ENCODE measurements at places on chromosomes 12 and 14. TPM values are rescaled to one million over a fixed set of nuclear protein-coding genes. Genes with fewer than 3 reads are reported as not detected.

- H3K36me3 ChIP-seq = no peaks in the 10 kb centered on the region
- no peak overlapping the region for H3K27ac ChIP-seq
- H3K27me3 ChIP-seq = no peaks in the 10 kb centered on the region
- no peaks in the 10 kb centered on the region for H3K4me1 ChIP-seq
Observed at GRCh38 chr12:4833053-4833452, 76.7 kb upstream of the KCNA1 start.

GRCh38 chr12:91973813-91974212, 171.8 kb downstream of the BTG1 start:
- no peaks in the 10 kb centered on the region for H3K27me3 ChIP-seq
- H3K4me3 ChIP-seq = no peak overlapping the region
- H3K36me3 ChIP-seq = no peaks in the 10 kb centered on the region

DNA sequence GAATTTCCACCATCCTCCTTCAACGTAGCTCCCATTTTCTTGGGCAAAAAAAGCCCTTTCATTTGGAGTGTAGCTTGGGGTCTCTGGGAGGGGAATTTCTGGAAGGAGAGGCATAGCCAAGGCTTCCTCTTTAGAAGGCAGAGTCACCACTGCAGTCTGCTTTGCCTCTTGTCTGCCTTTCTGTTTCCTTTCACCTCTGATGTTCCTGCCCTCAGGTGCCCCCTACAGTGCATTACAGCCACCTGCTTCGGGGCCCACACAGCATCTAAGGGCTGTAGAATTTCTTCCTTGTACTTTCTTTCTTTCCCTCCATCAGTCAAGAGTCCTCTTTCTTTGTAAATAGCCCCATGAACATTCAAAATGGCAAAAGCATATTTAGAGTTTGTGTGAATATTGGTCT, 1313.9 kb downstream of the TMEM121 start:
- peaks cover 10% of the 10 kb centered on the region for H3K4me1 ChIP-seq
- no peak overlapping the region for H3K27ac ChIP-seq
- no peak for DNase-seq
- no peaks in the 10 kb centered on the region for H3K27me3 ChIP-seq

DNA sequence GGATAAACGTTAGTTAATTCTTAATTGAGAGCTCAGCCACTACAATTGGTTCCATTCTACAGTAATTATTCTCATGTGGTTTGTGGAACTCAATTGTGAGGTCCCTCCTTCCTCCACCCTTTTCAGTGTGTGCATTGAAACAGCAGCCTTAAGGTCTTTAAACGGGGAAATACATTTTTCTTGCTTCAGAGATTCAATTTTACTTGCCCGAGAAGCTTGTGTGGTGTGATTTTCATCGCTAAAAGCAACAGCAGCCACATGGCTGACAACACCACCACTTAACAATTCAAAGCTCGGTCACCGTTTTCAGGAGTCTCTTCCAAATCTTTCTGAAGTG, 733 bp upstream of the PPFIBP1 start:
- H3K27ac ChIP-seq = peak overlapping the region; percentile 90
- H3K4me3 ChIP-seq = peak overlapping the region; percentile 66
- no peak for DNase-seq
- no peaks in the 10 kb centered on the region for H3K36me3 ChIP-seq
- peaks cover 12% of the 10 kb centered on the region for H3K4me1 ChIP-seq

GRCh38 chr12:132710043-132710404, 618 bp upstream of the PGAM5 start:
- DNase-seq = peak; percentile 46
- H3K27me3 ChIP-seq = no peaks in the 10 kb centered on the region
- H3K4me1 ChIP-seq = peaks cover 13% of the 10 kb centered on the region

DNA sequence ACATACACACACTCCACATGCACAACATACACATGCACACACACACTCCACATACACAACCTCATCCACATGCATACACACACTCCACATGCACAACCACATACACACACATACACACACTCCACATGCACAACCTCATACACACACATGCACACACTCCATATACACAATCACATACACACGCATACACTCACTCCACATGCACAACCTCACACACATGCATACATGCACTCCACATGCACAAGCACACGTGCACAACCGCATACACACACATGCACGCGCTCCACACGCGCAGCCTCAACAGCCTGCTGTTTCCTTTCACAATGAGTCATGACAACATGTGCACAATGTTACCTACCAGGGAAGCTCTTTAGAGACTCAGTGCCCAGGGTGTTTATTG, 61.2 kb upstream of the TMEM132C start:
- DNase-seq = no peak
- no peaks in the 10 kb centered on the region for H3K36me3 ChIP-seq
- no peak overlapping the region for H3K4me3 ChIP-seq
- H3K27ac ChIP-seq = no peak overlapping the region
- H3K4me1 ChIP-seq = no peaks in the 10 kb centered on the region

DNA sequence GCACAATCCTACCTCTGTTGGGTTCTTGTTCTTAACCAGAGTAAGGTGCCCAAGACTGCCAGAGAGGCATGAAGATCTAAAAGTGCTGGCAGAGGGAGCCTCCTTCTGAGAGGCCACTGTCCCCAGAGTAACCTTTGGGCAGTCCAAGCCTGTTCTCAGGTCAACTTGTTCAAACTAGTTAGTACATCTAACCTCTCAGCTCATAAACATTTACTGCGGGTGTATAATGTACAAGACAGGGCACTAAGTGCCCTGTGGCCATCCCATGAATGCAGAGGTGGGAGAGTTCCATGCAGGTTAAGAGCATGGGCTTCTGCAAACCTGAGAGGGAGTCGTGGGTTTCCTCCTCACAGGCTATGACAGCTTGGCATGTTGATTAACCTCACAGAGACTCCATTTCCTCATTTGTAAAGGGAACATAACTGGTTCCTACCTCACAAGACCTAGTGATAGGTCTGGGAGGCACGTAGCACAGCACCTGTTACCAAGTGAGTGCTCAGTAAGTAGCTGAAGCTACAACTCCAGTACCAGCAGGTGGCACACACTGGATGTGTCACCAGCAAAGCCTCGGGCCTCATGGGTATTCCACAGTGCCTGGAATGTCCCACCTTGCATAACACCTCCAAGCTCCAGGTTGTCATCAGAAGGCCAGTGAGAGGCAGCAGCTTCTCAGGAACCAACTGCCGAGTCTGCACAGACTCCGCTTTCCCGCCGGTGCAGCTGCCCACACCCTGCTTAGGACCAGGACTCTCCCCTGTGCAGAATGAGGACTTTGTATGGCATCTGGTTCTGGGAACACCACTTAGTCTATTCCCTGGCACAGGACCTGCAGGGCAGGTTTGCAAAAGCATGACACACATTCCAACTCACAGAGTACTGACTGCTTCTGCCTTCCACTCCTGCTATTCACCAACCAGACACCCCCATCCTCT, 4.4 kb downstream of the VDR start:
- H3K36me3 ChIP-seq = no peaks in the 10 kb centered on the region
- no peak overlapping the region for H3K4me3 ChIP-seq
- no peak for DNase-seq
- H3K4me1 ChIP-seq = peaks cover 3% of the 10 kb centered on the region

DNA sequence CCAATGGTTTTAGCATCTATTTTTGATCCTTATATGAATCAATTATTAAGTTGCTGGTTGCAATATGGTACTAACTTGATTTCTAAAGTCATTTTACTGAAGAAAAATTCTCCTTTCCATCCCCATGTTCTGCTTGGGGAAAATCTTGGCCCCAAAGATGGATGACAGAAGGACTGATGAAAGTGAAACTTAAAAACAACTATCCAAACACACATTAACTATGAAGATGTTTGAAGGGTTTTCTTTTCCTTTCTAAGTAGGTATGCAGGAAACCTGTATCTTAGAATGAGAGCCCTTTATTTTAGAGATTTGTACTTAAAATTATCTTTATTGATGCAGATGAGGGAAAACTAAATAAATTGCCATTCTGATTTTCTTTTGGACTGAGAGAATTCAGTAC, 5.9 kb downstream of the C12orf71 start:
- no peak for DNase-seq
- H3K4me1 ChIP-seq = no peaks in the 10 kb centered on the region
- no peak overlapping the region for H3K4me3 ChIP-seq
- H3K36me3 ChIP-seq = no peaks in the 10 kb centered on the region
- no peaks in the 10 kb centered on the region for H3K27me3 ChIP-seq
- no peak overlapping the region for H3K27ac ChIP-seq

- H3K4me1 ChIP-seq = peaks cover 14% of the 10 kb centered on the region
- peak; percentile 76 for DNase-seq
- H3K36me3 ChIP-seq = no peaks in the 10 kb centered on the region
- no peak overlapping the region for H3K27ac ChIP-seq
- H3K27me3 ChIP-seq = no peaks in the 10 kb centered on the region
Observed at GRCh38 chr12:75784591-75784990, 247.0 kb downstream of the PHLDA1 start.

DNA sequence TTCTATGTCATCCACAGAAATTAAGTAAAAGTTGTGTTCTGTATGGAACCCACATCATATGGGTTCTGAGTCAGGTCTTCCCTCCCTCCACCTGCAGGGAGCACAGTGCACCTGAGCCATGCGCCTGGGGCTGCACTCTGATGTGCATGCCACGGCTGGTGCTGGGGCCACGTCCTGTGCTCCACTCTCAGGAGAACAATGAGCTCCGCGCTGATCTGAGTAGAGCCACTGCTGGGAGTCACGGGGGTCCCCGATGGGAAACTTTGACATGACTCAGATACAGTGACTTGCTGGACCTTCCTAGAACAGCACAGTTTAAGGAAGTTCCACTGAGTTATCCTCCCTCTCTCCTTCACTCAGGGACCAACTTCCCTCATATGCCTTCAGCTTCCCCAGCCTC, 683.4 kb downstream of the TMEM121 start:
- no peak overlapping the region for H3K27ac ChIP-seq
- H3K4me1 ChIP-seq = peaks cover 8% of the 10 kb centered on the region
- H3K27me3 ChIP-seq = no peaks in the 10 kb centered on the region
- DNase-seq = no peak
- no peaks in the 10 kb centered on the region for H3K36me3 ChIP-seq

GRCh38 chr14:104020471-104020870, 65.0 kb upstream of the ASPG start:
- H3K4me3 ChIP-seq = no peak overlapping the region
- H3K27ac ChIP-seq = no peak overlapping the region
- no peaks in the 10 kb centered on the region for H3K36me3 ChIP-seq

GRCh38 chr14:79842270-79842669, 369.0 kb downstream of the DIO2 start:
- H3K36me3 ChIP-seq = no peaks in the 10 kb centered on the region
- H3K27me3 ChIP-seq = no peaks in the 10 kb centered on the region
- H3K4me3 ChIP-seq = no peak overlapping the region
- no peak overlapping the region for H3K27ac ChIP-seq
- no peaks in the 10 kb centered on the region for H3K4me1 ChIP-seq
- no peak for DNase-seq

DNA sequence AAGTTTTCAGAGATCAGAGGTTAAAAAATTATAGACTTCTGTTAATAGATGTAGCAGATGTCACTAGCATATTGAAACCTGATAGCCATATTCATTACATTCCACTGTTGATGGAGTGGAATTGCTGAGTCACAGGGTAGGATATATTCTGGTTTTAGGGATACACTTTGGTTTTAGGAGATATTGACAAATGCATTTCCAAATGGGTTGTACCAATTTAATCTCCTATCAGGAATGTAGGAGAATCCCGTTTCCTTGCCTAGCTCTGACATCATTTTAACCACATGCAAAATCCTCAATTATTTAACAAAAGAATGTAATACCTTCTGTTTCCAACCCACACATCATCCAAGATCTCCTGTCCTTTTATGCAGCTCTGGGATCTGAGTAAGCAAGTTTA, 30.7 kb upstream of the ESR2 start:
- no peaks in the 10 kb centered on the region for H3K4me1 ChIP-seq
- no peaks in the 10 kb centered on the region for H3K27me3 ChIP-seq
- no peaks in the 10 kb centered on the region for H3K36me3 ChIP-seq
- H3K4me3 ChIP-seq = no peak overlapping the region
- H3K27ac ChIP-seq = no peak overlapping the region
- DNase-seq = no peak

DNA sequence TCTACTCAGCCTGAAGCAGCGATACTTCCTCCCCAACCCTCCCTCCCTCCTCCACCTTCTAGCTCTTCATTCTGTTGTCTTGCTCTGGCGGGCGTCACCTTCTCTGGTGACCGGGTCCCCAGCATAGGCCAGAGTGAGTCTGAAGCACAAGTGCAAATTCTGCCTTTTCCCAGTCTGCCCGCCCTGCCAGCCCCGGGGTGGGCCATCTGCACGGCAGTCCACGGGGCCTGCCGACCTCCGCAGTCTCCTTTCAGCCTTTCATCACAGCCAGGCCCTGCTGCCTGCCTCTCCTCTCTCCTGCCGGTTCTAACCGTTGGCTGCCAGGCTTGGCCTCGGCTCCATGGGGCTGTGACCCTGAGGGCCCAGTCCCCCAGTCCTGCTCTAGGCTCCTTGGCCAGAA, 58.7 kb downstream of the TESC start:
- no peak overlapping the region for H3K27ac ChIP-seq
- H3K36me3 ChIP-seq = no peaks in the 10 kb centered on the region
- H3K27me3 ChIP-seq = no peaks in the 10 kb centered on the region
- H3K4me1 ChIP-seq = no peaks in the 10 kb centered on the region
- no peak overlapping the region for H3K4me3 ChIP-seq

DNA sequence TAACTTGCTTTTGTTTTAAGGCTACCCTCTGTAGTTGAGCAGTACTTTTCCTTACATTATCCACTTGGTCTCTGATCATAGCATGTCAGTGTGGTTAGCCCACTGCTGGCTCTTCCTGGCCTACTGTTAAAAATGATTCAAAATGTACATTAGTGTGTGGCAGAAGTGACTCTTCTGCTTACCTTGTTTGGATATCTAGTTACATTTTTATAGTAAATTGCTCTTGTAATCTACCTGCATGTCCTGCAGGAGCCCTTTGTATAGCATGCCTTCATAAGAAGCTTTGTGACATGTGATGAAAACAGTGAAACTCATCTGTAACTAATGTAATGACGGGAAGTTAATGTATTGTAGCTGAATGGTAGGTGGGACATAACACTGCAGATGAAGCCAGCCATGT, 8.1 kb downstream of the SPATS2 start:
- H3K36me3 ChIP-seq = no peaks in the 10 kb centered on the region
- H3K4me1 ChIP-seq = no peaks in the 10 kb centered on the region
- H3K27me3 ChIP-seq = no peaks in the 10 kb centered on the region
- no peak overlapping the region for H3K27ac ChIP-seq
- H3K4me3 ChIP-seq = no peak overlapping the region

DNA sequence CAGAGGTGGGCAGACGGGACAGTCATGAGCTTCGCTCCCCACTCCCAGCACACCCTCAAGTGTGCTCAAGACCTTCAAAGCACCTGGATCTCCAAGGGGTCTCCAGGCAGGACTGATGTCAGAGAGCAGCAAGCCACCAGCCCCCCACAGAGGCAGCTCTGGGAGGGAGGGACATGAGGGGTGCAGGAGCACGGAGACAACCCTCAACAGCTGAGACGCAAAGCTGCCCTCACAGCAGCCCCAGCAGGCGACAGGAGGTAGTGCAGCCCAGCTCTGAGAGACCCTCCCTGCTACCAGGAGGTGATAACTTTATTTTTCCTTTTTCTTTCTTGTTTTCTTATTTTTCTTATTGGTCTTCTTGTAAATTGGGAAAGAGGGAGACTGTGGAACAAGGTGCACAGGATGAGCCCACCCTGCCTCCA, 17.9 kb downstream of the SIVA1 start:
- no peaks in the 10 kb centered on the region for H3K27me3 ChIP-seq
- no peaks in the 10 kb centered on the region for H3K36me3 ChIP-seq
- H3K27ac ChIP-seq = no peak overlapping the region
- peaks cover 11% of the 10 kb centered on the region for H3K4me1 ChIP-seq

- no peak overlapping the region for H3K4me3 ChIP-seq
- H3K27me3 ChIP-seq = no peaks in the 10 kb centered on the region
Observed at GRCh38 chr14:74592476-74593201, 19.4 kb downstream of the LTBP2 start.

KRT2 gene
- total RNA-seq = not detected

CMA1 gene
- not detected for total RNA-seq

PAPLN gene
- 33.4 TPM for total RNA-seq

ADAMTS20 gene
- 1.5 TPM for total RNA-seq

SLC10A1 gene
- total RNA-seq = not detected

Data from testis (tissue), 5 donors.